ENCODE measurements at places on chromosomes 13 and 19. TPM values are rescaled to one million over a fixed set of nuclear protein-coding genes. Genes with fewer than 3 reads are reported as not detected.

DNA sequence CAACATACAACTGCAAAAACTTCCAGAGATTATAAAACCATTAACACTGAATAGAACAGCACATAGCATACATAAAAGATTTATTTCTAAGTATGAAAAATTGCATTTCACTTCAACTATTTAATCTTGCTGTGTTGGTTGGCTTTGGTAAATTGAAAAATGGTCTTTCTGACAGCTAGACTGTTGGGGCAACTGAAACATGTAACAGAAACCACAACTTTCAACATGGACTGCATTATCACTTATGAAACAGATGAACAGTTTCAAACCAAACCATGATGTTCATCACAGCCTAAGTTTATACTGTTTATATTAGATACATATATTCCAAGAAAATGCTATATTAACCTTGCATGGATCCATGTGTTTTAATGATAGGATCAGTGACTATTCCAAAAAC lies 324.1 kb upstream of the PCDH9 start:
- H3K27me3 ChIP-seq, result no peaks in the 10 kb centered on the region
- DNase-seq, result no peak
- no peaks in the 10 kb centered on the region for H3K4me1 ChIP-seq
- H3K27ac ChIP-seq, result no peak overlapping the region

LRRC63 gene
- 0.38 TPM for total RNA-seq

- no peak for DNase-seq
- H3K4me1 ChIP-seq, result peaks cover 4% of the 10 kb centered on the region
- H3K36me3 ChIP-seq, result no peaks in the 10 kb centered on the region
- H3K27ac ChIP-seq, result no peak overlapping the region
These were observed 50.3 kb upstream of the CYP2A7 start for GRCh38 chr19:40932008-40932959.

DNA sequence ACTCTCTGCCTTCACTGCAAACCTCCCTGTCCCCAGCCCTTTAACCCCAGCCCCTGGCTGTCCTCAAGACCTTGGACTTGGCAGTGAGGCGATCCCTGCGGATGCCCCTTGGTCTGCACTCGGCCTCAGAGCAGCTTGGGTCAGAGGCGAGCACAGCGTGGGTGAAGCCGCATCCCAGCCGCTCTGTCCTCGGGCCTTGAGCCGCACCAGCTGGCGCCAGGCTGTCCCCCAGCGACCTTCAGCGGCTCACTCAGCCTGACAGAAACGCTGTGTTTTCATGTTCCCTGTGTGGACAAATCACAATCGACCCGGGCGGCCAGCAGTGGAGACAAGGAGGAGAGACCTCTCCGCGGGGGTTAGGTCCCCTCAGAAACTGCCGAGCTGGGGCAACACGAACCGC lies 52.0 kb downstream of the GNG7 start:
- H3K36me3 ChIP-seq, result no peaks in the 10 kb centered on the region
- peaks cover 7% of the 10 kb centered on the region for H3K4me1 ChIP-seq

DNA sequence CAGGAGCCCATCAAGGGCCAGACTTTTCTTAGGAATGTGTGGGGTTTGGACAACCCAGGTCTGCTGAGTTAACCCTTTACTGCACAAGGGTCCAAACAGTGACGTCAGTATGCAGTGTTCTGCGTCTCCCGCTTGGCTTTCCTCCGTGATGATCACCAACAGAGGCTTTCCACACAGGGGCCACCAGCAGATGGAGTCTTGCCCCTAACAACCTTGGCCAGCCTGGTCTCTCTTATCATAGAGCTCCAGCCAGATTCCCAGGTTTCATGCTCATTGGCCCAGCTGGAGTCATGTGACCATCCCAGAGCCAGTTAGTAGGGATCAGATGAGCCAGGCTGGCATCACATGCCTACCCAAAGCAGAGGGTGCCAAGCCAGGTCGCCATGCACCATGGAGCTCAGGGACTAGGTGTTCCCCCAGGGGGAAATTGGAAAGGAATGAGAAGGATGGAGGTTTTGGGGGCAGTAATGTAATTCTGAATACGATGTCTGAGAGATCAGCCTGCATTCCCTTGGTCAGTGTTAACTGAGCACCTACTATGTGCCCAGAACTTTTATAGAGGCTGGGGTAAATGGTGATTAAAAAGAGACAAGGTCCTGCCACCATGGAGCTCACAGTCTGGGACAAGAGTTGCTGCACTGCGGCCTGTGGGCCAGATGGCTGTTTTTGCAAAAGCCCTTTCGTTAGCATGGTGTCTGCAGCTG lies 61.2 kb downstream of the MYH14 start:
- no peak for DNase-seq
- no peak overlapping the region for H3K27ac ChIP-seq
- peaks cover 13% of the 10 kb centered on the region for H3K36me3 ChIP-seq
- no peak overlapping the region for H3K4me3 ChIP-seq
- no peaks in the 10 kb centered on the region for H3K4me1 ChIP-seq

DNA sequence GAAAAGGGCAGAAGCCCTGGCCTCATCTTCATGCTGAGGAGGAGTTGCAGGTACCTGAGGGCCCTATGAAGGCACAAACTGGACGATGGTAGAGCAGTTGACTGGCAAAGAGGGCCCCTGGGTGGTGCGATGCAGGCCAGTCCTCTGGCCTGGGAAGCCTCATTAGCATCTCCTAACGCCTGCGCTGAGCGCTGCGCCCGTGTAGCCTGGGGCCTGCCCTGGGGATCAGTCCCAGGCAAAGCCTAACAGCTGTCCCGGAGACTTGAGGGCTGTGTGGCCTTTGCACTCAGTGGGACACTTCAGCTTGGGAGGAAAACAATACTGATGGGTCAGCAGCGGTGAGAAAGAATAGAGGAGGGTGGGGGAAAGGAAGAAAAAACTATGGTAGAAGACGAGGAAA lies 187.7 kb downstream of the RAP2A start:
- H3K36me3 ChIP-seq, result no peaks in the 10 kb centered on the region
- no peak overlapping the region for H3K4me3 ChIP-seq
- H3K4me1 ChIP-seq, result no peaks in the 10 kb centered on the region
- H3K27me3 ChIP-seq, result peaks cover 37% of the 10 kb centered on the region

DNA sequence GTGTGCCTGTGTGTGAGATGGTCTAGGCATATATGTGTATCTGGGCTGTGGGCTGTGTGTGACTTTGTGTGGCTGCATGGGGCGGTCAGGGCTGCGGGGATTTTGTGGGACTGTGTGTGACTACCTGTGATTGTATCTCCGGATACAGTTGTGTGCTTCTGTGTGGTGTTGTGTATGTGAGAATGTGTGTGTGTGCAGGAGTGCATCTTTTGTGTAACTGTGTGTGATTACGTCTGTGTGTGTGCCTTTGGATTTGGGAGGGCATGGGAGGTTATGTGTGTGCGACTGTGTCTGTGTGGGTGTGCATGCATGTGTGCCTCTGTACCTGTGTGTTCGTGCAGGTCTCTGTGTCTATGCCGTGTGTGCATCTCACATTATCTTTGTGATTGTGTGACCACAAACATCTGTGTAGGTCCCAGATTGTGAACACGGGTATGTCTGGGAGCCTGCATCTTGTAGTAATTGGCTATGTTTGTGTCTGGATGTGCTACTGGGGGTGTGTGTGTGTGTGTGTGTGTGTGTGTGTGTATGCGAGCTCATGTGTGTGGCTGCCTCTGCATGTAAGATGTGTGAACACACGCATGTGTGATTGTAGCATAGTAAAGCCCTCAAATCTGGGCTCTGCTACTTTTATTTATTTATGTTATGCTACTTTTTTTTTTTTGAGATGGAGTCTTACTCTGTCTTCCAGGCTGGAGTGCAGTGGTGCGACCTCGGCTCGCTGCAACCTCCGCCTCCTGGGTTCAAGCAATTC lies 7.6 kb downstream of the EHD2 start:
- H3K4me3 ChIP-seq, result no peak overlapping the region
- no peaks in the 10 kb centered on the region for H3K27me3 ChIP-seq
- H3K27ac ChIP-seq, result peak overlapping the region; percentile 37
- H3K36me3 ChIP-seq, result peaks cover 11% of the 10 kb centered on the region
- DNase-seq, result no peak

GRCh38 chr19:37954421-37954874 lies 47.4 kb downstream of the SIPA1L3 start:
- no peaks in the 10 kb centered on the region for H3K27me3 ChIP-seq
- peaks cover 17% of the 10 kb centered on the region for H3K36me3 ChIP-seq
- peaks cover 14% of the 10 kb centered on the region for H3K4me1 ChIP-seq
- H3K4me3 ChIP-seq, result no peak overlapping the region

- no peak for DNase-seq
- H3K4me3 ChIP-seq, result no peak overlapping the region
- no peak overlapping the region for H3K27ac ChIP-seq
- H3K36me3 ChIP-seq, result peaks cover 28% of the 10 kb centered on the region
These were observed 111.5 kb upstream of the DIAPH3 start for GRCh38 chr13:60275208-60275607.

CCDC70 gene
- not detected for total RNA-seq

Measured in mesothelial cell of epicardium (in vitro differentiated cells).